MCF 10A (cell line): ENCODE measurements at places on chromosomes 2 and 18.

DNA sequence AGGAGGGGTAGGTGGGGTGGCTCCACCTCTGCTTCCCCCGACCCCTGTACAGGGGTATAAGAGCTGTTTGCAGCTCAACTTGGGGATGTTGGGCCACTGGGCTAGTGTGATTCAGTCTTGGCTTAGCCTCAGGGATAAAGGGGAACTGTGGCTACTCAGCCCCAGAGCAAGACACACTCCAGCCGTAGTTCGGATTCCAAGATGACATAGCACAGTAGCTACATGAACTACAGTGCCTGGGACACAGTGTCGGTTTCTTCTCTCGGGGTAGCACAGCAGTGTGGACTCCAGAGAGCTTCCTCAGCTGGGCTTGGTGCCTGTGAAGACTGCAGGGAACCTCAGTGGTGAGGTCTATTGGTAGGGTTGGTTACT, 21.1 kb downstream of the CARF start:
- no peak for DNase-seq

GRCh38 chr2:214465363-214466146, 54.7 kb downstream of the VWC2L start:
- peak; percentile 68 for DNase-seq

- DNase-seq, result peak; percentile 9
These were observed 114.3 kb upstream of the ARL4C start for GRCh38 chr2:234611209-234611608.

DNA sequence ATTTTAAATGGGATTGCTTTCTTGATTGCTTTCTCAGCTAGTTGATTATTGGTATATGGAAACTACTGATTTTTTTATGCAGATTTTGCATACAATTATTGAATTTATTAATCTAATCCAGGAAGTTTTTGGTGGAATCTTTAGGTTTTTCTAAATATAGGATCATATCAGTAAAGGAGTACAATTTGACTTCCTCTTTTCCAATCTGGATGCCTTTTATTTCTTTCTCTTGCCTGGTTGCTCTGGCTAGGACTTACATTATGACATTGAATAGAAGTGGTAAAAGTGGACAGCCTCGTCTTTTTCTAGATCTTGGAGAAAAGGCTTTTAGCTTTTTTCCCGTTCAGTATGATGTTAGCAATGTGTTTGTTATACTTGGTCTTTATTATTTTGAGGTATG, 51.3 kb downstream of the OTX1 start:
- no peak for DNase-seq

DNA sequence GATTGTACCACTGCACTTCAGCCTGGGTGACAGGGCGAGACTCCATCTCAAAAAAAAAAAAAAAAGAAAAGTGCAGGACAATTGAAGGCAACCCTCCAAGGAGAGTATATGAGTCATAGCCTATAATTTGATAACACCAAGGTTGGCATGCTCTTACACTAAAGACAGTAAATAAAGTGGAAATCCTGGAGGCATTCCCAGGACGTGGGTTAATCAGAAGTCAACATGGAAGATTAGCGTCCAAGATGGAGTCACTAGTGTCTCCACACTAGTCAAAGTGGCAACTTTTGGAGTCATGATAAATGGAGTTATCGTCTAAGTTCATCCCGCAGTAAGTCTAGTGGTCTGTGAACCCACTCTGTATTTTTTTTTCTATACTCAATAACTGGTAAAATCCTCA, 21.2 kb upstream of the UGGT1 start:
- DNase-seq, result peak; percentile 42

DNA sequence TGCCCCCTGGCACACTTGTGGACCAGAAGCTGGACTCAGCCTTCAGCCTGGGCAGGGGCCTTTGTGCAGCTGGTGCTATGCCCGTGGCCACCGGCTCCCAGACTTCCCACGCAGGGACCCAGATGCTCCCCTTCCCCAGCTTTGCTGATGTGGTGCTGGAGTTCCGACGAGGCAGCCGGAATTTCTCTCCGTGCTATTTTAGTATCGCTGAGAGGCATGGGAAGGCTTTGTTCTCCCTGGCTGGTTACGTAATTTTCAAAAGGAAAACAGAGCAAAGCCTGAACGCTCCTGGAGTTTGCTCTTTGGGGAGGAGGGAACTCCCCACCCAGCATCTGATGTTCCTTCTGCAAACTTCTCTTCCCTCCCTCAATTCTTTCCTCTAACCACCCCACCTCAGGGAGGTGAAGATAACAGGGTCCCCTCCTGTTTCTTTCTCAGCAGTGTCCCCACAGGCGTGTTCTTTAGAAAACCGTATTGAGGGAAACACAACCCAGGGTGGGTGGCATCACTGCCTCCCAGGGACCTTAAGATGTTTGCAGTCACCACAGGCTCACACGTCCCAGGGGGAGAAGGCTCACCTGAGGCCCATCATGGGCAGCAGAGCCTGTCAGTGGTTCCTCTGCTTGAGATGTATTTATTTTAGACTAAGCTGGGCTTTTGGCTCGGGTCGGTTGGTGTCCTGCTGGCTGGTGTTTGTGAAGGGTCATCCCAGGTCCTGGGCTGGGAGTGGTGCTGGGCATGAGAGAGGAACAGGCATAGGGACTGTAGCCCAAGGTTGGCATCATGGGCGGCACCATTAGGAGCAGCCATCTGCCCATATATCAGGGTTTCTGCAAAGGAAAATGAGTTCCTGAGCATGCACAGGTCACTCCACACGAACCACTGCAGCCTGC, 95.0 kb downstream of the MAPK4 start:
- DNase-seq, result peak; percentile 30

DNA sequence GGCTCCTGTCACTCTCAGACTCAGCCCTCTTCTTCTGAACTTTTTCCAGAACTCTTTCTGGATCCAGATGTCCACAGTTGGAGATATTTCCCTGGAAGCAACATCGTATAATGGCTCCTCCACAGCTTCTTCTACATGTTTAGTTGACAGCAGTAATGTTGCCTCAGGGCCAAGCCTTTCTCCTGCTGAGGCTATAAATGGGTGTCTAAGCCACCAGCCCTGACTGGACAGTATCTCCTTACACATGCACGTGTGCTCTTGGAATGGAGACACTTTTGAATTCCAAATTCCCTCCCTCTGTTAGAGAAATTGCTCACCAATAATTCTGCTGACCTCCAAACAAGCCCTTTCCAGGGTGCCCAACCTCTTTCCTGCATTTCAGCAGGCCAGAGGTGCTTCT, 156.2 kb upstream of the PIK3C3 start:
- no peak for DNase-seq

DNA sequence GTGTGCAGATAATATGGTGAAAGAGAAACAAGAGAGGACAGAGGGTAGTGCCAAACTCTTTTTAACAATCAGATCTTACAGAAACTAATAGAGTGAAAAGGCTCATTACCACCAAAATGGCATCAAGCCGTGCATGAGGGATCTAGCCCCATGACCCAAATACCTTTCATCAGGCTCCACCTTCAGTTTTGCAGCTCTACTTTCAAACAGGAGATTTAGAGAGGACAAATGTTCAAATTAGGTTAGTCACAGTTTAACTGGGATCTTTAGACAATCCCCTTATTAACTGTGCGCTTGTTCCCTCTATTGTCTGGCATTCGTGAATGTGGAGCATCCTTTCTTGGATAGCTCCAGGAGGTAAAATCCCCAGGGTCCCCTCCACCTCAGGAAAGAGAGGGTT, 1209.3 kb upstream of the CHAC2 start:
- no peak for DNase-seq

DNA sequence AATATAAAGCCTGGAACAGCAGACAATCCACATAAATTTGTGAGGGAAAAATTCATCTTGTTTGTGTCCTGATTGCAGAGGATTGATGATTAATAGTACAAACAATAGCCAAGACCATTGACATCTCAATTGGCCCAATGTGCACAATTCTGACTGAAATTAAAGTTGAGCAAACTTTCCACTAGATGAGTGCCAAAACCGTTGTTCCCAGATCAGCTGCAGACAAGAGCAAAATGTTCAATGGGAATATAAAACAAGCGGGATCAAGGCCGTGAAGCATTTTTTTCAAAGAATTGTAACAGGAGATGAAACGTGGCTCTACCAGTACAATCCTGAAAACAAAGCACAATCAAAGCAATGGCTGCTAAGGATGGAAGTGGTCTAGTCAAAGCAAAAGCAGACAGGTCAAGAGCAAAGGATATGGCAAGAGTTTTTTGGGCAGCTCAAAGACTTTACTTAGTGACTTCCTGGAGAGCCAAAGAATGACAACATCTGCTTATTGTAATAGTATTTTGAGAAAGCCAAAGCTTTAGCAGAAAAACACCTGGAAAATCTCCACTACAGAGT, 55.9 kb upstream of the KIF5C start:
- no peak for DNase-seq

DNA sequence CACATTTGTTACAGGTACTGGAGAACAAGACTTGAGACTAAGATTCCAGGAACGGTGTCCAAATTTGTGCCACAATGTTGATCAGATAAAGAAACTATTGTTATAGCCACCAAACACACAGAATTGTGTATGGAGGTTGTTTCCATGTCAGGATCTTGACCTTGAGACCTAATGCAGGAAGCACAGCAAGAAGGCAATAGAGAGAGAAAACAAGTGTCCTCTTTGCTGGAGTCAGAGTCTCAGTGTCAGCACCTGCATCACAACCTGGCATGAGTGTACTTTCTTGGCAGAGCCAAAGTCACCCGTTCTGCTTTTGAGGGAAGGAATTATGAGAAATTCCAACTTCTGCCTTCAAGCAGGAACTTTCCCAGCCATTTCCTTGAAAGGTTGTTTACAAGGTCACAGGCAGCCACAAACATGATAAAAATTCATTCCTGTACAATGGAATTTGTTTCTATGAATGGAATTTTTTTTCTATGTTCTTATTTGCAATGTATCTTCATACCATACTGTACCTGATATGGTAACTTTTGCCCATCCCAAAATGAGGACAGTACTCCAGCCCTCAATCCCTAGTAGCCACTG, 118.4 kb downstream of the PKP4 start:
- DNase-seq, result no peak

DNA sequence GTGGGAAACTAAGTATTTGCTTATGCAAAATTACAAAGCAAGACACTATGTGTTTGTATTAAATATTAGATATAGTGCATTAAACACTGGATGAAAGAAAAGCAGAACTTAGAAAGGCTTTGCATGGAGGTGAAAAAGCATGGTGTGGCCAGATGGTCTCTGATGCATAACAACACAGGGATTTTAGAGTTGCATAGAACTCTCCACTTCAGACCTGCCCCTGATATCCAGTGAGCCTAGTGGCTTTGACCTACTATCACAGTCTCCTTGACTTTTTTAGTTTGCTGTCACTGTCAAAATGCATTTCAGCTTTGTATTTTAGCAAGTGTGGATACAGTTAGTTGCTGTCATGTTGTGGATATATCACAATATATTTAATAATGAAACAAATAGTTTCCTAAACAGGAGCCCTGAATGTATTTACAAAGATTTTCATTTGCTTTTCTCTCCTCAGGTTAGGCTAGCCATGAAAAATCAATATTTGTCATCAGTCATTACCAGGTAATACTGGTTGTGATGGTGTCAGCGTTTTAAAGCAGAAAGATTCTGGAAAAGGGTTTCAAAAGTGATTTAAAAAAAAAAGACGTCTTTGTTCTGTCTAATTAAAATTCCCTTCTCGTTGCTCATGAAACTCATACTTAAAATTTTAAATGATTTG, 5.2 kb downstream of the CSRNP3 start:
- no peak for DNase-seq

GRCh38 chr18:76619261-76619620, 124.2 kb upstream of the ZNF516 start:
- DNase-seq, result peak; percentile 90

GRCh38 chr2:171972329-171972982, 27.3 kb upstream of the METAP1D start:
- no peak for DNase-seq
